Muscle of back (tissue), 13 donors: ENCODE measurements at places on chromosomes 12 and 14.
A peak's percentile ranks its signal among the peaks of the same experiment; 100 is the strongest.

DNA sequence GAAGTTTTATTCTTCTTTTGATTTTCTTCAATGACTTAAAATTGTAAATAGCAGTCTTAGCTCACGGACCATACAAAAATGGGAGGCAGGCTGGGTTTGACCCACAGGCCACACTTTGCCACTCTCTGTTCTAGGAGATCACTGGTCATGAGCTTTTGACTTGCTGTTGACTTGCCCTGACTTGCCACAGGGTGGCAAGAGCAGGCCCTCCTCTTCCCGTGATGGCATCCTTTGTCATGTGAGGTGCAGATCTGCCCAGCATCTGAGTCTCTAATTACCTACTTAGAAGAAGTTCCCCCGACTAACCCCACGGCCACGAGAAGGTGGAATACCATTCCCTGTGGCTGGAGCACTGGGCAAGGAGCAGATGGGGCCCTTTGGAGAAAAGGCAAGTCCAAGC is 81.0 kb upstream of the SCAF11 start:
- no peak for DNase-seq

GRCh38 chr12:107764626-107765025 is 3.7 kb upstream of the PRDM4 start:
- no peak for DNase-seq

DNA sequence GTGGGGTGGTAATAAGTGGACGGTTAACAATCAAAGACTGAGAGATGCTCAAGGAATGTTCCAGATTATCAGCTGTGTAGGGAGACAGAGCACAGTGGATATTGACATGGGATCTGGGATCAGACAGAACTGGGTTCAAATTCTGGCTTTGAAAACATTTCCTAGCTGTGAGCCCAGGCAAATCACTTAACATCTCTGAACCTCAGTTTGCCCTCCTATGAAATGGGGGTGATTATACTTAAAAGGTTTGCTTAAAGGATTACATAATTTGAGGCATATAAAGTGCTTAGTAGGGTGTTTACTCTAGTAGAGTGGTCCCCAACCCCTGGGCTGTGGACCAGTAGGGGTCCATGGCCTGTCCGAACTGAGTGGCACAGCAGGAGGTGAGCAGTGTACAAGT is 260.0 kb upstream of the CRY1 start:
- DNase-seq = no peak

DNA sequence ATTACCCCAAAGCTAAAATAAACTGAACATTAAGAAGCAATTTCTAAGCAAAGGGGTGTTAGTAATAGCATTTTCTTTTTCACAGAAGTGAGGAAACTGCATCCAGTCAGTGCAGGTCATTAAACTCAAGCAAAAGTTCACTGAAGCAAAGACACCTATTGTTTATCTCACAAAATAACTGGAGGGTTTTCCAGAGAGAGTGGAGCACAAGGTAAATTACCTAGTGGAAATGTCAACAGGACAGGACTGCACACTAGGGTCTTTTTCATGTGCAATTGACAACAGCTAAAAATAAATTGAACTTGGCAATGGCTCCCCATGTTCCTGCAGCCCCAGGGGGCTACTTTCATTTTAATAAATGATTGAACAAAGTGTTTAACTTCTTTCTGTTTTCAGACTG is 742.0 kb downstream of the GALC start:
- DNase-seq = no peak

DNA sequence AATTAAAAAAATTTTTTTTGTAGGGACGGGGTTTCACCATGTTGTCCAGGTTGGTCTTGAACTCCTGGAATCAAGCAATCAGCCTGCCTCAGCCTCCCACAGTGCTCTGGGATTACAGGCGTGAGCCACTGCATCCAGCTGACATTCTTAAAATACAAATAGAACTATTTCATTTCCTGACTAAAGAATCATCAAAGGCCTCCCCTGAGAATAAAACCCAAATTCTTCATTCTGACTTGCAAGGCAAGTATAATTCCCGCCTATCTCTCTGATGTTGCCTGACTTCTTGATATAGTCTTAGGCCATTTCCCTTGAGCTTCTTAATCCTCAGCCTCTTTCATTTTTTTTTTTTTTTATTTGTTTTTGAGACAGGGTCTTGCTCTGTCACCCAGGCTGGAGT is 4.4 kb upstream of the BICD1 start:
- DNase-seq = no peak

- no peak for DNase-seq
Observed at GRCh38 chr12:118011377-118011776, 5.1 kb upstream of the RFC5 start.

DNA sequence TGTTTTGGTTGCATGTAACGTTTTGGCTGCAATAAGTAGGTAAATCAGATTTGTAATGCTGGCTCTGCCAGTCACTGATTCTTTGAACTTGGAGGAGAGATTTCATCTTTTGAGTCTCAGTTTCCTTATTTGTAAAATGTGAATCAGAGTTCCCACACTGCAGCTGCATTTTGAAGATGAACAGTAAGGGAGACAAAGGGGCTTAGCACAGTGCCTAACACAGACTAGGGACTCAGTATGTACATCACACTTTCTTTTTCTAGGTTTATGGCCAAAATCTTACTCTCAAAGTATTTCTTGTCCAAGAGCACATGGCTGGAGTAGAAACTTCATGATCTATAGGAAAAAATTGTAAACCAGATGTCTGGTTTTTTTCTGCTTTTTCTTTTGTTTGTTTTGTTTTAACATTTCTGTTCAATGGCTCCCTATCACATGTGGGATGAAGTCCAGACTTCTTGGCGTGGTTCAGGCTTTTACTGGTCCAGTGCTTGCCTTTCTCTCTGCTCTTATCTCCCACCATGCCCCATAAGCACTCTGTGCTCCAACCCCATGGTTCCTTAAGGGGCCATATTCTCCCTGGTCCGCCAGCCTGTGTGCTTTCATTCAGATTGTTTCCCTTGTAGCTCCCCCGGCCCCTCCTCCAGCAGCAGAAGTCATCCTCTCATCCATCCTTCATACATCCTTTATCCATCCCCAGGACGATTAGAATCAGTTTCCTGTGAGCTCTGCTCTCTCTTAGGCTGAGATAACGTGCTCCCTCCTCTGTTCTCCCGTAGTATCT is 58.0 kb downstream of the SYNE2 start:
- peak; percentile 51 for DNase-seq

GRCh38 chr14:64760916-64761315 is 56.7 kb downstream of the PLEKHG3 start:
- no peak for DNase-seq

GRCh38 chr12:112342587-112342986 is 39.6 kb downstream of the HECTD4 start:
- no peak for DNase-seq

DNA sequence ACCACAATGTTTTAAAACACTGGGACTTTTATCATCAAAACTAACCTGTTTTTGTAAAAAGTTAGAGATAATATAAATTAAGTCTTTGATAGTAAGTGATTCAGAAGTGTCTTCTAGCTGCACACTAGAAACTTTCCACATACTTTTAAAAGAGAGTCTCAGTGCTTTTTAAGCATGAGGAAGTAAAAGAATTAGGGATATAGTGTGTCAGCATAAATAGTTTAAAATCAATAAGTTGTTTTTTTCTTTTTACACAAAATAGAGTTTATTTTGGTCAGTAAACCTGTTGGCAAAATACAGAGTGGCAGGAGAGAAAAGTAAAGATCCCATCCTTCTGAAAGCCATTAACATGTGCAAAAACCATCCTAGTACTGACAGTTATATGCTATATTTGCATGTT is 1.7 kb downstream of the DNM1L start:
- DNase-seq = no peak

- DNase-seq = peak; percentile 75
Observed at GRCh38 chr12:56221232-56221756, 428 bp downstream of the RNF41 start.

DNA sequence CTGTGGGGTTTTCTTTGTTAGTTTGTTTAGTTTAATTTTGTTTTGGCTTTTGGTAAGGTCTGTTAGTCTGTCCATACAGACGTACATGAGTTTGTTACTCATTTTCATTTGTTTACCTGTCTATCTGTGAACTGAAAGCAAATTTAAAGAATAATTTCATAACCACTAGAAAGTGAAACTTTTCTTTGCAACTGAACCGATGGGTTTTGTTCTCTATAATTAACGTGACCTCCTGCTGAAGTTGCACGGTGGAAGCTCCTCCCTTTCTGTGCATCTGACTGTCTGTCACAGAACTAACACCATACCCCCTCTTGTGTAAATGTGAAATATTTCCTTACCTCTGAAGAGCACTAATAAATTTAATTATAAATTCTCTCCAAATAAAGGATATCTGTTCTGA is 595.5 kb downstream of the GALC start:
- DNase-seq = no peak

- DNase-seq = peak; percentile 16
Observed at GRCh38 chr12:25155022-25155576, 39.9 kb downstream of the DNAI7 start.

- no peak for DNase-seq
Observed at GRCh38 chr14:103935102-103935501, 6.8 kb downstream of the TDRD9 start.

DNA sequence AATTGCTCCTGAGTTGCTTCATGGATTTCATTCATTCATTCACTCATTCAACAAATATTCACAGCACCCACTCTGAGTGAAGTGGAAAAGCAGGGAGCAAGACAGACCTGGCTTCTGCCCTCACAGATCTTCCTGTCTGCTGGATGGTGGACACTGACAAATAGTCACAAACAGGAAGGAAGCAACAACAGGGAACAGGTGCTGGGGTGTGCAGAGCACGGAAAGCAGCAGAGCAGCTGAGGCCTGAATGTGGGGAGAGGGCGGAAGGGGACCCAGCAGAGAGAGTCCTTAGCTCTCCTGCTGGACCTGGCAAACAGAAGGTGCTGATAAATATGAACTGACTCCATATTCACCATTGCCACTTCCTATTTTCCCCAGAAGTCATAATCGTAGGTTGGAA is 54.4 kb downstream of the SETD3 start:
- no peak for DNase-seq

GRCh38 chr12:126784328-126784921 is 1482.5 kb upstream of the TMEM132C start:
- peak; percentile 22 for DNase-seq

DNA sequence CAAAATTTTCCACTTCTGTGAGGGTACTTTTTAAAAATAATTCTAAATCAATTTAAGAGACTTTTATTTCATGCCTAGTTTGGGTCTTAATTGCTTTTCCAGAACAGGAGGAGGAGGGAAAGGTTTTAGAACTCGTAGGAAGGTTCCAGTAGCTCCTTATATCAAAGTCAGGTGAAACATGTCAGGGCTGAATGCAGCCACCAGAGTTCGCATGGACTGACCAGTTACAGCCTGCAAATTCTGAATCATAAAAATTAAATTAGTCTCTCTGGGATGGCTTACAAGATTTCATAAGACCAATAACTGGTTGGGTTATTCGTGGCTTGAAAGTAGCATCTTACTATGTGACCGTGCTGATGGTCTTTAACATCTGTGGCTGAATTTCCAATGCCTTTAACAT is 397 bp downstream of the BDKRB1 start:
- DNase-seq = no peak

GRCh38 chr12:125861299-125862281 is 796.4 kb downstream of the AACS start:
- peak; percentile 47 for DNase-seq

GRCh38 chr12:96078231-96079135 is 43.1 kb upstream of the LTA4H start:
- peak; percentile 59 for DNase-seq
